Nucleus accumbens (tissue), 56 donors: ENCODE measurements at places on chromosomes 3 and 15.

- no peak for DNase-seq
These were observed 219.3 kb downstream of the EBLN2 start for GRCh38 chr3:73280746-73281145.

DNA sequence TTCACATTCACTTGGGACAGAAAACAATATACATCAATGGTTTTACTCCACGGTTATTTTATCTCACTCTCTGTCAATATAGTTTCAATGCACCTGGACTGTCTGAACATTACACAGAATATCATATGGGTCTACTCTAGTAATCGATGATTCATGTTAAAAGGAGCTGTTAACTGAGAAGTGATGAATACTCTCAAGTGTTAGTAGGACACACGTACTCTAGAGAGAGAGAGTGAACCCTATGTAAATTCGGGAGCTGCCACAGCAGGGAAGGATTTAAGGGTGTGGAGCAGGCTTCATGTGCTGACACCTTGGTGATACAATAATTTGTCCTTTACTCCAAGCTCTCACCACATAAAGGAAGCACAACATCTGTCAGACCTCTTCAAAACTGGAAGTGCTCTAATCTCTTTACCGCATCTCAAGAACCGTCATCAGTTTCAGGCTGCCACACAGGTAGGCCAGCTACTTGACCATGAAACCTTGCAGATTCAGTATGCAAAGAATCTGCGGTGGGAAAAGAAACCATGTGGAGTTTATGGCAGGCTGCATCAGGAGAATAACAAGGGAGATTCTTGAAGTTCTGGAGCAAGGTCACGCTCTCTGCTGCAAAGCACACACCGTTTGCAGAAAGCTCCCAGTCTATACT is 199.2 kb upstream of the TMC3 start:
- DNase-seq = no peak

DNA sequence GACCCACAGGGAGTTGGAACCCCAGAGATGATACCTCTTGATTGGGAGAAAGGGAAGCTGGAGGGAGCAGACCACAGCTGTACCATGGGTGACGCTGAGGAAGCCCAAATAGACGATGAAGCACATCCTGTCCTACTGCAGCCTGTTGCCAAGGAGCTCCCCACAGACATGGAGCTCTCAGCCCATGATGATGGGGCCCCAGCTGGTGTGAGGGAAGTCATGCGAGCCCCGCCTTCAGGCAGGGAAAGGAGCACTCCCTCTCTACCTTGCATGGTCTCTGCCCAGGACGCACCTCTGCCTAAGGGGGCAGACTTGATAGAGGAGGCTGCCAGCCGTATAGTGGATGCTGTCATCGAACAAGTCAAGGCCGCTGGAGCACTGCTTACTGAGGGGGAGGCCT is 201.1 kb downstream of the AKAP13 start:
- no peak for DNase-seq

DNA sequence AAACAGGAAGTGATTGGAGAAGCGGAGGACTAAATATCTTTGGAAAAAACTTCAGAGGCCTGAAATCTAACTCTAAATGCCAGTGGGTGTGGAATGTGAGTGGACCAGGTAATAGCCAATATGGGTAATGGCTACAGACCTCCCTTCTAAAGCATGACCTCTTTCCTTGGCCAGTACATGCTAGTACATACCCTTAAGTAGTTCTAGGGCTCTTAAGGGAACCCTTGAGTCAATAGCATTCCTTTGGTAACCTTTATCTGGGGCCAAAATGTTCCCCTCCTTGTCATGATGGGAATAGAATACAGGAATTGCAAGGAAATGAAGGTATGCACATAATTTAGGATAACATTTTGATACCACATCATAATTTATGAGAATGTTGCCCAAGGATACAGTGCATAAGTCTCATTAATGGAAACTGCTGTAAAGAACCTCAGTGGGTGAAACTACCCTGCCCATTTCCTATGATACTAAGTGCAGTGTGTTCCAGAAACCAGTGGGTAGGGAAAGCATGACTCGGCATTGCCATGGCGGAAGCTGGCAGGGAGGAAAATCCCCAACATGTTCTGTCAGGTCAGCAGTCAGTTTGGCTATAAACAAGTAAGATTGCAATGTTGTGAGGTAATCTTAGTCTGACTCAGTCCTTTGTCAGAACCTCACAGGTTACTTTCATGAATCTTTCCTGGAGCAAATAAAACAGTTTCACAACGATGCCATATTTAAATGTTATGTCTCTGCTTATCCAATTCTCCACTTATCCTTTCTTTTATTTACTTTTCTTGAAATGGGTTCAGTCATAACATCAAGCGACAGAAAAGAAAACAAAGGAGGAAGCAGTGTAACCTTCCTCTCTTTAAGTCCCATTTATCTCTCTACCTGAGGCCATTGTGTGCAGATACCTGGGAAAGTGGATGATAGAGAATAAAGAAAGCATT is 23.5 kb upstream of the RAP2B start:
- no peak for DNase-seq

- no peak for DNase-seq
These were observed 17.2 kb upstream of the PRICKLE2 start for GRCh38 chr3:64242435-64242834.

- DNase-seq = no peak
These were observed 134.4 kb downstream of the PLOD2 start for GRCh38 chr3:146026547-146026946.
